AG09309 (cell line): ENCODE measurements at places on chromosomes 3 and 15.

- DNase-seq: peak; percentile 98
Measured at GRCh38 chr3:156535162-156535627, 19.7 kb downstream of the SSR3 start.

- no peak for DNase-seq
Measured at GRCh38 chr15:39730552-39730951, 52.1 kb downstream of the FSIP1 start.

GRCh38 chr15:62849316-62850106 is 193.0 kb upstream of the TPM1 start:
- no peak for DNase-seq

DNA sequence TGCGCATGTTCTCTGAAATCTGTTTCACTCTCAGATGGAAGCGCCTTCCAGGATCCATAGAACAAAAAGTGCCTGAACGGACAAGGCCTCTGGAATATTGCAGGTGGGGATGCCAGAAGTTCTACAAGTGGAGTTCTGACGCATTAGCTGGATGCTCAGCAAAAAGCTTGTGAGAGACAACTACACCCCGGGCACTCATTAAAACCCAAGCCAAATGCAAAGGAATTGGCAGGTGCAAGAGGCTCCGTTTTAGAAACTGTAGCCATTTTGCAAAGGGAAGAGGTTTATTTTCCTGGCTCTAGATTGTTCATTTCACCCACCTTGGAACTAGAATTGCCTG is 35.2 kb upstream of the SLC24A5 start:
- DNase-seq: no peak

GRCh38 chr3:157406394-157406793 is 30.3 kb upstream of the PTX3 start:
- no peak for DNase-seq

- no peak for DNase-seq
Measured at GRCh38 chr3:110318108-110318507, 753.5 kb upstream of the NECTIN3 start.
